T-helper 17 cell (primary cell): ENCODE measurements at places on chromosomes 2 and 18. TPM values are rescaled to one million over a fixed set of nuclear protein-coding genes. Genes with fewer than 3 reads are reported as not detected.

TXNDC2 gene
- not detected for total RNA-seq

CCDC74A gene
- total RNA-seq = 2.3 TPM

ECEL1 gene
- total RNA-seq = not detected

EPB41L3 gene
- 15.3 TPM for total RNA-seq

B3GNT7 gene
- total RNA-seq = 0.22 TPM

ASB18 gene
- not detected for total RNA-seq

CDK5R2 gene
- not detected for total RNA-seq

TEX44 gene
- not detected for total RNA-seq

ERBB4 gene
- not detected for total RNA-seq

DNA sequence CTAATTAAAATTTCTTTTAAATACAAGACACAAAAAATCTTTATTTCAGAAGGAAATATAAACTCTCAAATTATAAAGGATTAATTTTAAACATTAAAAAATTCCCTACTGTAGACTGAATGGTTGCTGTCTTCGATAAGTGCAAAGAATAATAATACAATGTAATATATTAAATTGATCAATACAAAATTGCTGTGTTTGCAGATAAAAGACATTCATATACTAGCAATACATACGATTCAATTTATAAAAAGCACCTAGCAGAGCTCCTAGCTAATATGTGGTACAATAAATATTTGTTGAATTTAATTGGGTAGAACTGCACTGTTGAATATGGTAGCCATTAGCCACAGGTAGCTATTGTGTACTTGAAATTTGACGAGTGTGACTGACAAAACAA is 6.6 kb downstream of the ZSWIM2 start:
- DNase-seq = no peak

- no peak for DNase-seq
These were observed 39.6 kb downstream of the PTPN2 start for GRCh38 chr18:12844391-12844790.

- DNase-seq = no peak
These were observed 70.3 kb downstream of the VAPA start for GRCh38 chr18:9984080-9984479.

GRCh38 chr18:27964811-27965210 is 212.1 kb downstream of the CDH2 start:
- DNase-seq = no peak

GRCh38 chr2:8629402-8629801 is 52.5 kb upstream of the ID2 start:
- no peak for DNase-seq

GRCh38 chr18:43012951-43013350 is 102.5 kb downstream of the RIT2 start:
- DNase-seq = no peak

- DNase-seq = no peak
These were observed 64.9 kb downstream of the FIGN start for GRCh38 chr2:163670929-163671328.

- no peak for DNase-seq
These were observed 35.7 kb upstream of the TRAPPC8 start for GRCh38 chr18:31978616-31979015.

DNA sequence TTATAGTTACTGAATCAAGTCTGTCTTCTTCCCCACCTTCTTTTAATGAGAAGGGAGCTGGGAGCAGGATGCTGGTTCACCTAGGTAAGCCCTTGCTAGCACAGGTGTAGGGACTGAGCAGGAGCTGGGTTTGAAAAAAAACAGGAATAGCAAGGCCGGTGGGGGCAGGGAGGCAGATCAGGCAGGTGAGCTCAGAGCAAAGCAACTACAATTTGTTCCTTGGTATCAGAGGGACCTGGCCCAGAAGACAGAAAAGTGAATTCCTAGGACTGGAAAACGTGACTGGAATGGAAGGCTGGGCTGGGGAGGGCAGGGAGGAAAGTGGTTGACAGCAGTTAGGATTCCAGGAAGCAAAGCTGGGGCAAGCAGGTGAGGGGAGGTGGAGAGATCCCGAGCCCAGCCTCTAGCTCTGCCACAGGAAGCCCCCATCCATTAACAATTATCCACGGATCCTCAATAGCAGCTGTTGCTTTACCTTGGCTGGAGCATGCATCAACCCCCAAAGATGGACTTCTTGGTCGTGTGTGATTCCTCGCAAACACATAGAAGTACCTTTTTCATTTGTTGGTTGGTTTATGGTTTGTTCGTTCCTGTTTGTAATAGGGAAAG is 118.4 kb downstream of the LNPK start:
- DNase-seq = no peak

GRCh38 chr18:27985832-27986231 is 191.1 kb downstream of the CDH2 start:
- no peak for DNase-seq

GRCh38 chr2:80568011-80568410 is 263.5 kb upstream of the LRRTM1 start:
- DNase-seq = no peak

DNA sequence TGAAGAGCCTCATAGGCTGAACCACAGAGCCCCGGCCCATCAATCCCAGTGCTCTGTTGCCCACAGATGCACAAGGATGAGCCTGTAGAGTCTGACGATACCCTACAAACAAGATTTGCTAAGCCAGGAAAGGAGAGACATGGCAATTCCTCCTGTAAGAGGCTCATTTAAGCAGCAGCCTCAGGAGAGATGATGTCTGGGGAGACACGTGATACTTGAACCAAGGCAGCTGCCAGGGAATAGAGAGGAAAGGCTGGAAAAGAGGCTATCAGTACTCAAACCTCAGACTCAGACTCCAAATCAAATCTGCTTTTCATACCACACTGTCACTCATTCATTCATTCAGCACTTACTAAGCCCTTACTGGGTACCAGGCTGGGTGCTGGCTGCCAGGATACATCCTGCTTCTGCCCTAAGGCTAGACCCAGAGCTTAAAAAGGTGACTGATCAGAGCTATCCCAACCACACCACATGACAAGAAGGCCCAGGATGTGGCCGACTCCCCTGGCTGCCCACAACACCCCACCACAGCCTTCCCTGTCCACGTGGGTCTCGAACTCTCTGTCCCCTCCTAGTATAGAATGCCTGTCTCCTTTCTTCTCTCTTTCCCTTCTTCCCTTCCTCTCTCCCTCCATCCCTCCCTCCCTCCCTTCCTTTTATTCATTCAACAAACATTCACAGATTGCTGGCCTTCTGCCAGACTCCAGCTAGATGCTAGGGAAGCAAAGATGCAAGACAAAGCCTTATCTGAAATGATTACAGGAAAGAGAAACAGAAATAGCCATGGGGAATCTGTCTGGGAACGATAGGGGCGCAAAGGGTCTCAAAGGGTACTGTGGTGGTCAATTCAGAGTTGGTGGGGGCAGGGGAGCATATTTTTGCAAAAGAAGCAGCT is 23.4 kb upstream of the KCNK3 start:
- no peak for DNase-seq

DNA sequence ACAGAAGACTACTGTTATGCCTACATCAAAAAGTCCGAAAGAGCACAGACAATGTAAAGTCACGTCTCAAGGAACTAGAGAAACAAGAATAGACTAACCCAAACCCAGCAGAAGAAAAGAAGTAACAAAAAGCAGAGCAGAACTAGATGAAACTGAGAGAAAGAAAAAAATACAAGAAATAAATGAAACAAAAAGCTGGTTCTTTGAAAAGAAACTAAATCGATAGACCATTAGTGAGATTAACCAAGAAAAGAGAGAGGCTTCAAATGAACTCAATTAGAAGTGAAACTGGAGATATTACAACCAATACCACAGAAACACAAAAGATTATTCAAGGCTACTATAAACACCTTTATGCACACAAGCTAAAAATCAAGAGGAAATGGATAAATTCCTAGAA is 271.8 kb downstream of the MBD2 start:
- no peak for DNase-seq

DNA sequence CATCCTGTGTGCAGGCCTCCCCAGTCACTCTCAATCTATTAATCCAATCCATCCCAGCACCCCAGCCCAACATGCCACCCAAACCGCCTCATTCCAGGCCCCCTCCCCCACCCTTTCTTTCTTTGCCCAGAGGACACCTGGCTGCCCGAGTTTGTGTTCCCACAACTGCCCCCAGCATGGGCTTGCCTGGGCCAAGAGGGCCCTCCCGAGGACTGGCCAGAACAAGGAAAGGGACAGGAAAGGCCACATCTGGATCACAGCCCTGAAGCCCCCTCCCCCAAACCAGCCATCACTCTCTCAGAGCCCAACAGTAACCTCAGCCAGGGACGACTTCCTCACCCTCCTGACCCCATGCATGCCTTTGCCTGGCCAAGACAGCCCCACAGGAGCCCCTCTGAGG is 1.2 kb downstream of the TNS1 start:
- DNase-seq = no peak

- DNase-seq = no peak
These were observed 1.3 kb upstream of the GPC1 start for GRCh38 chr2:240433973-240434727.
